Stimulated activated CD4-positive, alpha-beta T cell treated with anti-CD3 and anti-CD28 coated beads, Interleukin-1b, Interleukin-23, amount 100 ng/mL, for 1 hour (primary cell): ENCODE measurements at places on chromosomes 4 and X.

DNA sequence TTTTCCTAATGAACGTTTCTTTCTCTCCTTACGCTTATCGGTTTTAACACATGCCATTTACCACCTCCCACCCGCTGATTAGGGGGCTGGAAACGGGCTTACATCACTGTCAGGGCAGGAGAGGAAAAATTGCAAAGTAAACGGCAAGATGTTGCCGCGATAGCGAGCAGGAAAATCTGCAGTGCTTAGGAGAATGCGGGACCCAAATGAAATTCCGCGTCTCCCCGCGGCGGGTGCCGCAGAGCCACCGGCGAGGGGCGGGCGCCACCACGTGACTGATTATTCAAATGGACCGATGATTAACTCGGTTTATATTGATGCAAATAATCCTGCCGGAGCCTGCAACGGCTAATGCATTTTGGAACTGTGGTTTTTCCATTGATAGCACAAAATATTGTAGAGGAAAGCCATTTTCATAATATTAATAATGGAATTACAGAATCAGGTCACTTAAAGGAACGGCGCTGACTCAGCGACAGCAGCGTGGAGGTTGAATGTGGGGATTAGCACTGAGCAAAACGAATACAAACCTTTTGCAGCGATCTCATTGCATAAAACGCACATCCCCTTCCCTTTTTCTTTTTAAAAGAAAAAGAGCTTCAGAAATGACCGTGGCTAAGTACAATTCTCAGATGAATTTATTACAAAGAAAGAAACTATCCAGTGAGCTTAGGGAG lies 224.2 kb downstream of the STIM2 start:
- no peak for DNase-seq

- DNase-seq = no peak
Observed at GRCh38 chrX:72392042-72392441, 86.3 kb upstream of the CITED1 start.

GRCh38 chr4:168535689-168536088 lies 38.8 kb downstream of the PALLD start:
- DNase-seq = no peak

DNA sequence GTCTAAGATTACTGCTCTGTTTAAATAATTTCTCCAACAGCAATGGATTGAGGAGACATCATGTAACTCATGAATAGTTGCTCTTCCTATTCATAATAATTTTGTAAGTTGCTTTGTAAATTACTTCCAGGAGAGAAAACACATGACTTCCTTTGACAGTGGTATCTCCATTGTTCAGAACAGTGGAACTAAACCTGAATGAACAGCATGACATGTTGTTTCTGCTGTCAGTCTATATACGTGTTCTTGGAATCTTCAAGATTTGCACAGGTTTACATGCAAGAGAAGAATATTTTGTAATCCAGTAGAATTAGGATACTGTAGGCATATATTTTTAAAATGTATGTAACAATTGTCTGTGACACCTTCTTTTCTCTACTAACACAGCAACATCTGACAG lies 618.8 kb upstream of the GRID2 start:
- no peak for DNase-seq

GRCh38 chr4:11469650-11470437 lies 41.1 kb upstream of the HS3ST1 start:
- DNase-seq = no peak

DNA sequence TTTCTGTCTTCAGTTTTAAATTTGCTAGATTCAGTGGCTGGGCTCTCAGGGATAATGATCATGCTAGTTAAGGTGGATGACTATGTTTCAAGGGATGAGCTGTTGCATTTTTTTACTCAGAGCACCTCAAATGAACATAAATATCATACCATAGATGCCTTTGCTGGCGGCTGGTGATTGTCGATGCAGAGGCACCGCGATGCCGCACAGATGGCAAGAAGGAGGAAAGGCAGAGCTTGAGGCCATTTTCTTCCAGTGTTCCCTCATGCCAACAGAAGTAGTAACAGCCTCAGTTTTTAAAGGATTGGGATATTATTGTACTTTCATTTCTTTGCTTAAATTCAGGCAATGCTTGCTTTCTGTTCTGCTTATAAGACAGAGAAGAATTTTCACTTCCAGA lies 654.7 kb upstream of the IGFBP7 start:
- DNase-seq = no peak

DNA sequence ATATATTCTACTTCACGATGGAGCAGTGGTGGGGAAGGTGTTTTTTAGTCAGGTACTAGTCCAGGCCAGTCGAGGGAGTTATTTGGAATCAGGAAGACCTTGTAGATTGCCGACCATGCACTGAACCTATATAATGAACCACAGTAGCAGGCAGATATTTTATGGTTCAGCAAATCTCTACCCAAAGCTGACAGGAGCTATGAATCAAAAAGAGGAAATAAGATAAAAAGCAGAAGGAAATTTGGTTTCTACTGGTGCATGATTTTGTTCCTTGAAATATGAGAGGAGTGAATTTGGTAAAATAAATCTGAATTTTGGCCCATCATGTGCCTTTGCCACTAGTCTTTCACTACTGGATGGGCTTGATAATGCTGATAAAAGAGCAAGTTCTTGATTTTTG lies 924.3 kb upstream of the DIAPH2 start:
- no peak for DNase-seq

GRCh38 chr4:173332021-173332487 lies 2.1 kb downstream of the HMGB2 start:
- DNase-seq = no peak

DNA sequence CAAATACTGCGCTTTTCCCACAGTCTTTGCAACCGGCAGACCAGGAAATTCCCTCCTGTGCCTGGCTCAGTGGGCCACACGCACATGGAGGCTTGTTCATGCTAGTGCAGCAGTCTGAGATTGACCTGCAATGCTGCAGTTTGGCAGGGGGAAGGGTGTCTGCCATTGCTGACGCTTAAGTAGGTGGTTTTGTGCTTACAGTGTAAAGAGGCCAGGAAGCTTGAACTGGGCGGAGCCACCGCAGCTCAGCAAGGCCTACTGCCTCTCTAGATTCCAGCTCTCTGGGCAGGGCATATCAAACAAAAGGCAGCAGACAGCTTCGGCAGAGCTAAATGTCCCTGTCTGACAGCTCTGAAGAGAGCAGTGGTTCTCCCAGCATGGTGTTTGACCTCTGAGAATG lies 390.5 kb upstream of the TECRL start:
- DNase-seq = no peak

DNA sequence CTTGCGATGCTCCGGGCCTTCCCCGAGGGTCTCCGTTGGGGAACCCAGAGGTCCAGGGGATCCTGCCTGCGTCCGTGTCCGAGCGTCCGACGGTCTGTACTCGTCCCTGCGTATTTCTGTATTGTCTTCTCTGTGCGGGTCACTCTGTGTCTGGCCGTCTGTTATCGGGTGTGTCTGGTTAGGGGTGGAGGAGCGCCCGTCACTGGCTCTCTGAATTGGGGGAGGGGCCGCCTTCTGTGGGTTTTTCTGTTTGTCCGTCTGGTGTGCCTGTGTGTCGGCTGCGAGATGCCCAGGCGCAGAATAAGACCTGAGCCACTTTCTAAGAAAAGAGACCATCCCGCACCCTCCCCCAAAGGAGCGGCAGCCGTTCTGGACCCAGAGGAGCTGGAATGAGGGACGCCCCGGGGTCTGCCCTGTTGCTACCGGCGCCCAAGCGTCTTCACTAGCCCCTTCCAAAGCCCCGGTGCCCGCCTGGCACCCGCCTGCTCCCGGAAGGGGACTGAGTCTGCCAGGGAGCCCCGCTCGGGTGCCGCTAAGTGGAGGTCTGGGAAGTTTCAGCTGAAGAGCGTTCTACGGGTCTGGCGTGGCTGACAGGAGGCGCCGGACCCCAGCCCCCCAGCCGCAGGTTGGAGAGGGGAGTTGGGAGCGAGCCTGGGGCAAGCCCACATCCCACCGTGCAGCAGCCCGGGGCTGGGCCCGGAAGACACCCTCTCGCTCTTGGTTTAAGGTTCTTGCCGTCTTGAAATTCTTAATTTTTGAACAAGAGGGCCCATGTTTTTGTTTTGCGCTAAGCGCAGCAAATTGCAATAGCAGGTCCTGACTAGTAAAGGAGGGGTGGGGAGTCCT lies 1.0 kb upstream of the OTOP1 start:
- DNase-seq = no peak

DNA sequence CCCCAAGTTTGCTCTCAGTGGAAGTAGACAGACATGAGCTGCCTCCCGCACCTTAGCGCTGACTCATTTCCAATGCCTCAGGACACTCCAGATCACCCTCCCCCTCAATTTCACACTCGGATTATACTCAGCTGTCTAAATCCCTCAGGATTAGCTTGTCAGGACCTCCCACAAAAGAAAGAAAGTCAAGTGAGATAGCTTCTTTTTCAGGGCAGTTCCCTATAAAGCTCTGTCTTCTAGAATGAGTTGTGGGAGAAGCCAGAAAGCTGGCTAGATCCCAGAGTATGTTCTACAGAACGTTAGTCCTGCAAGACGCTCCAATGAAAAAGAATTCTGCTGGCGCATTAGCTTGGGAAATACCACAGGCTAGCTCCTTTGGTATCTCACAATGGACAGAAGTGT lies 51.2 kb upstream of the MTNR1A start:
- no peak for DNase-seq

GRCh38 chrX:128622296-128622695 lies 570.1 kb upstream of the ACTRT1 start:
- no peak for DNase-seq

DNA sequence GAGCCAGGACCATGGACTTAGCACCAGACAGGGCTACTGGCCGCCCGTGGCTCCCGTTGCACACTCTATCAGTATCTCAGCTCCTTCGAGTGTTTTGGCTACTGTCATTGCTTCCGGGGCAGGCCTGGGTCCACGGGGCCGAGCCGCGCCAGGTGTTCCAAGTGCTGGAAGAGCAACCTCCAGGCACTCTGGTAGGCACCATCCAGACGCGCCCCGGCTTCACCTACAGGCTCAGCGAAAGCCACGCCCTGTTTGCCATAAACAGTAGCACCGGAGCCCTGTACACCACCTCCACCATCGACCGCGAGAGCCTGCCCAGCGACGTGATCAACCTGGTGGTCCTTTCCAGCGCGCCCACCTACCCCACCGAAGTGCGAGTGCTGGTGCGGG lies 1.6 kb downstream of the FAT4 start:
- no peak for DNase-seq

- no peak for DNase-seq
Observed at GRCh38 chr4:81180916-81181315, 34.1 kb downstream of the PRKG2 start.

DNA sequence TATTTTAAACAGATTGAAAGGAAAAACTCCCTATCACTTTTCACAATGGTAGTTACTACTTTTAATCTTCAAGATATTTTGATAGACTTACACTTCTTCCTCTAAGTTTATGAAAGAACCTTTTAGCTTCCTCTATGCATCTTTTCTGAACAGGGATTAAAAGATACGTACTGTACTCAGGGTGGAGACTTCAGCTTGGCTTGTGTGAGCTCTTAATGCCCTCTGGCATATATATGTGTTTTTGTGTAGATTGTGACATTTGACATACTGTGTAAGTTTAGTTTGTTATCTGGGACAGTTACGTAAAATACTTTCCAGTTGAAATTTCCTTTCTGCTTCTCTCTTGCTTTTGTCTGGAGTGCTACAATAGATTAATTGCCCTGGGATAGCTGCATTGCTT lies 109.3 kb upstream of the NUDT6 start:
- no peak for DNase-seq

GRCh38 chr4:4395371-4395770 lies 8.5 kb downstream of the NSG1 start:
- DNase-seq = no peak

DNA sequence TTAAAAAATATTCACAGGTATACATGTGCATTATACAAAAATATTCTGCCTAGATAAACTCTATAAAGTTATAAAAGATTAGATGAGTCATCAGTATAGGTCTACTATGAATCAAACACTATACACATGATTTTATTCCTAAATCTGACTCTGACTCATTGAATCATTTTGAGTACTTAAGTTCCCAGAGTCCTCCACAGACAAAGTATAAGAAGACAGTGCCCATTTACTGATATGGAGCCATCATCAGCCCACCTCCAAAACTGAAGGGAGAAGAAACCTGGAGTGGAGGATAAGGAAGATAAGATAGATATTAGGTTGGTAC lies 28.7 kb upstream of the ANTXR2 start:
- no peak for DNase-seq

GRCh38 chr4:189804894-189805293 lies 135.8 kb upstream of the FRG1 start:
- no peak for DNase-seq

DNA sequence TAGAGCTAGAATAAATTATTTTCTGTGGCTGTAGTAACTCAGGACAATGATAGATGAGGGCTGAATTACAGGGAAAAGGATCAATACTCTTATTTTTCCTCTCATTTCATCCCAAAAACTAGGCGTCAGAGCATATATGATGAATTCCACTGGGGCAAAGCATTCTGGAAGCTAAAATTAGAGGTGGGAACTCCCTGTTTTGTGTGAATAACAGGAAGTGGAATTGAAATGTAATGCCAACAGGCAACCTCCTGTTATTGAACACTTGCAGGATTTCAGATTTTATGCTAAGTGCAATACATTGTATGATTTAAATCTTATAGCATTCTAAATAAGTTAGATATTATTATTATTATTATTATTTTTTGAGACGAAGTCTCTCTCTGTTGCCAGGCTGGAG lies 20.9 kb downstream of the HSD17B11 start:
- DNase-seq = no peak

DNA sequence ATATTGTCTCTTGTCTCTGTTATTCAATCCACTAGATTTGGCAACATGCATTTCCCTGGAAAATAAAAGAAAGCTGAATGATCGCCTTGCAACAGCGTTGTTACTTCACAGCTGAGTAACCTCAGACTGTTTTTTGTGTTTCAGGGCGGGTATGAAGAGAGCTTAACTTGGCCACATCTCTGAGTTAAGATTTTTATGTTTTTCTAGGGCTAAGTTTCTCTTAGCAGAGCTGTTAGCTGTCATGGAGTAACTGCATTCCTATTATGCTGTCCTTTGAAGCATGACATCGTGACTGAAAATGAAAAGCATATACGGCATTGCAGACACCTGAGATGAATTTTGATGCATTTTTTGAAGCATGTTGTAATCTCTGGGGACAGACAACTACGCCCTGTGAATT lies 1798.9 kb downstream of the PCDH7 start:
- DNase-seq = no peak

GRCh38 chr4:172344308-172344938 lies 531.2 kb downstream of the GALNTL6 start:
- no peak for DNase-seq

DNA sequence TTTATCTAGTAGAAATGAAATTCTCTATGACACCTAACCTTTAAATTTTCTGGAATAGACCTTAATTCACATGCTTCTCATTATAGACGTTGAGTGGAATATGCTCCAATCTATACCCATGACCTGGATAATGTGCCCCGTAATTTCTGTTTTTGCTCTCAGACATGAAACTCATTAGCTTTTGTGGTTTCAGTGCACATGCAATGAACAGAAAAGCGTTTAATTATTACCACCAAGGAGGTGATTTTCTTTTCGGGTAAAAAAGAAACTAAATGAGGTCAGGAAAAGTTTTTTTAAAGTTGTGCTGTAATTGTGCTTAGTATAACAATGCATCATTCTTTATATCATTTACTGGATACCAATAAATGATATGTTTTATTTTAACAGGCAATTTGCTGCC lies 1703.9 kb upstream of the TENM3 start:
- DNase-seq = no peak

GRCh38 chrX:78574306-78574705 lies 84.8 kb downstream of the RTL3 start:
- no peak for DNase-seq

GRCh38 chrX:103716962-103717361 lies 6.3 kb downstream of the TMEM31 start:
- DNase-seq = no peak
